ENCODE measurements at places on chromosomes 3 and 15. TPM values are rescaled to one million over a fixed set of nuclear protein-coding genes. Genes with fewer than 3 reads are reported as not detected.

RPP25 gene
- 7.2 TPM for total RNA-seq

SCG5 gene
- 1.2 TPM for total RNA-seq

ADGRG7 gene
- total RNA-seq, result 24.7 TPM

DNA sequence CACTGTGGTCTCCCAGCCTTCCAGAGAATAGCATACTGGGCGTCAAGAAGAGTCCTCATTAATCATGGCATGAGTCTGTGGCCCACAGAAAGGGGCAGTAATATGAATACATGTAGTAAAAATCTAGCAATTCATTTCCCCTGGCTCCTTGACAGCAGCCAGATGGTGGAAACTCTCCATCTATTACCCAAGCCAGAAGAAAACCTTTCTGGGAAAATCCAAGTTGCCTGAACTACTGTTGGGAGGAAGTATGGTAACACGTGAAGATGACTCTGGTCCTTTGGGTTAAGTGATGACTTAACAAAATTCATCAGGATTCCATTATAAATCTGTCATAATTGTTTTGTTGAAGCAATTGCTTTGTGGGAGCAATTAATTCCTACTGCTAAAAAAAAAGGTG is 530.5 kb downstream of the FHIT start:
- DNase-seq, result no peak

DNA sequence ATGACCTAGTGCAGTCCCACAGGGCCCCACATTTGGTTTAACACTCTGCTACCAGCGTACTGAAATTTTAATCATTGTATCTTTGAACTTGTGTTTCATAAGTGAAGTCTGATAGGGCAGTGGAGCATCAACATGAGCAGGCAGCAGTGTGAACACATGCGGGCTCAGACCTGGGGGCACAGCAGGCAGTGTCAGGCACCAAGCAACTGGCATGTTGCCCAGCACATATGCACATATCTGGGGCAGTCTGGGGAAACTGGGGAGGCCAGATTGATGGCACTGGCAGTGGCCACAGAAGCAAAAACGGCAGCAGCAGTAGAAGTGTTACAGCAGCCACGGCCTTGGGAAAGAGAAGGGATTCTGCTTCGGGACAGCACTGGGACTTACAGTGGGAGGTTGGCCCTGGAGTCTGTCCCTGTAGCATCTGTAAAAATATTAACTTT is 353.9 kb upstream of the KCNMB2 start:
- no peak for DNase-seq

DNA sequence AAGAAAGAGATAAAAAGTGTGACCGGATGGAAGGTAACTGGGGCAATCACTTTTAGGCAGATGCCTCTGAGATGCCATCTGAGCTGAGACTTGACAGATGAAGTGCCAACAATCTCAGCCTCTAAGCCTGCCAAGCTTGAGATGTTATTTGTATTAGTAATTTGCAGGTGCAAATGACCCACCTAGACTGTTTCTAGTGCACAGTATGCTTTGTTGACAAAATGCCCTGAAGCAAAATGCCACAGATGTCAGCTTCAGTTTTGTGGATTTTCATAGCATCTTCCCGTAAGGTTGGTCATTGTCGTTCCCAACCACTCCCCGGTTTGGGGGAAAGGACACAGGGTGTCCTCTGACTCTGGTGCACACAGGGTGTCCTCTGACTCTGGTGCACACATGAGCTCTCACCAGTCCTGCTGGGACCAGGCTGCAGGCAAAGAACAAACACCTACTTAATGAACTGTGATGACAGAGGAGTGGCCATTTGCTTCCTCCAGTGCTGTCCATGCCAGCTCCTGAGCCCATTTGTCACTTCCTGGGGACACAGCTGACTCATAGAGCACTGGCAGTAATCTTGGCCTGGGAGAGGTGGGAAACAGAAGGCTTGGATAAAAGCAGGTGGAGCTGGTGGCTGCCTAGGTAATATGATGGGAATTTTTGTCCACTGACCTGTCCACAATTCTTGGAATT is 16.7 kb upstream of the PPP1R2 start:
- DNase-seq, result no peak

DNA sequence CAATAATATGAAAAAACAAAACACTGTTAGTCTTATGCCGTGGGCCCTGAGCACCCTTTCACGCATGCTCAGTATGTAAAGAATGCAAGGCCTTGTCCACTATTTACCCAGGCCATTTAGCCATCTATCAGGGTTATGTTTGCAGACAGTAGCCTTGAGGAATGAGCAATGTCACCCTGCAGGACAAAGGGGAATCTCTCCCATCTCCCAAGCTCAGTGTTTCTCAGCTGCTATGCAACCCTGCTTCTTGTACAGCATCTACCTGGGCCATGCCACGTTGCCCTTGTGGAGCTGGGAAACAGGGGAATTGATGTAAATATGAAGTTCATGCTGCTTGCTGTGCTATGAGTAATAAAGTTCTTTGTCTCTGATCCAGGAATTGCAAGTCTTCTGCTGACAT is 51.5 kb upstream of the SLCO2A1 start:
- DNase-seq, result no peak

DNA sequence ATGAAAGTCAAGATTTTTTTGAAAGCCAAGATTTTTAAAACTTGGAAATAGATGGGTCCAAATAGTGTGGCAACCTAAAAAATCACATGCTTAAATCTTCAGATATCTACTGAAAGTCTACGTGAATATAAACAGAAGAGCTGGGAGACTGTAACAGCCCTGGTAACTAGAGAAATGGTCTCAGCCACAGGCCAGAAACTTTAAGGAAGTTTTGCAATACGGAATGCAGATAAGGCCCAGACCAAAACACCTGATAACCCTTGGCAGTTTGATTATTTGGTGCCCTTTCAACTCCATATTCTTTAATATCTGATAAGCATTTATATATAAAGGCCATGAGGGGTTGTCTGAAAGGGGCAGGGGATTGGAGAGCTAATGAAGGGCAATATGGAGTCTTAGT is 537.3 kb upstream of the TGFBR2 start:
- DNase-seq, result no peak

- DNase-seq, result no peak
Measured at GRCh38 chr3:113285226-113285625, 73.9 kb downstream of the BOC start.

DNA sequence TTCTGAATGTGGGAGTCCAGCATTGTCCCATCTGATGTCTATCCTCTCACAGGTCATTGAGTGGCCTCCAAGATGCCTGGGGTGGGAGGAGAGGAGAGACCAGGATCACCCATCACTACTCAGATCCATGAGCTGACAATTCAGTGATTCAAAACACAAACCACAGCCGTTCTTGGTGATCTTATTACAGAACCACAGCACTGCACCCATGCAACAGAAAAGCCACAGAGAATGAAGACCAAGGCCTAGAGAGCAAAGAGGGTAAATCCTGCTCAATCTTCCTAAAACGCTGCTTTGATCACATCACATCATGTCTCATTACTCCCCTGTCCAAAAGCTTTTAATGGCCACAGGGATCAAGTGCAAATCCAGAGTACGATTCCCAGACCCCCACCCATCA is 23.5 kb downstream of the ANP32A start:
- DNase-seq, result peak; percentile 68

DNA sequence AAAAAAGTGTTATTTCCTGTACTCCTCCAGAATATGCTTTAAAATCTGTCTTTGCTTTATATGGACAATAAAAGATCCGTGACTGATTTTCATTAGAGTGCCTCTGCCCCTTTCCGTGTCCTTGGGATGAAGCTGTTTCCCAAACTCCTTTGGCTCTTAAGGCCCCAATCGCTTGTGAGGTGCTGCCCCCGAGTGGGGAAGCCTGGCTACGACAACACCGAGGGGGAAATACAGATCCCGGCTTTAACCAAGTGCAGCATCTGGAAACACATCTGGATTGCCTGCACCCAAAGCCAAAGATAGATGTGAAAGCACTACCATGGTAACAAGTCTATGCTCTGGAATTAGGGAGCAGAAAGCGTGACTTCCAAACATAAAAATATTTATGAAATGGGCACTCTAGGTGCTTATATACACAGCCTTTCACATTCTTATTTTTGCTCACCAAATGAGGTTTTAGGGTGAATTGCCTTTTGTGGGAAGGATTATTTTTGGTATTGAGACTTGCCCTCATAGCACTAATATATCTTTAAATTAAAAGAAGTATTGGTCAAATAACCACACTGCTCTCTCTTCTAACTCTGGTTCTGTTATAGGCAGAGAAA is 40.6 kb upstream of the ADCY5 start:
- peak; percentile 66 for DNase-seq

DNA sequence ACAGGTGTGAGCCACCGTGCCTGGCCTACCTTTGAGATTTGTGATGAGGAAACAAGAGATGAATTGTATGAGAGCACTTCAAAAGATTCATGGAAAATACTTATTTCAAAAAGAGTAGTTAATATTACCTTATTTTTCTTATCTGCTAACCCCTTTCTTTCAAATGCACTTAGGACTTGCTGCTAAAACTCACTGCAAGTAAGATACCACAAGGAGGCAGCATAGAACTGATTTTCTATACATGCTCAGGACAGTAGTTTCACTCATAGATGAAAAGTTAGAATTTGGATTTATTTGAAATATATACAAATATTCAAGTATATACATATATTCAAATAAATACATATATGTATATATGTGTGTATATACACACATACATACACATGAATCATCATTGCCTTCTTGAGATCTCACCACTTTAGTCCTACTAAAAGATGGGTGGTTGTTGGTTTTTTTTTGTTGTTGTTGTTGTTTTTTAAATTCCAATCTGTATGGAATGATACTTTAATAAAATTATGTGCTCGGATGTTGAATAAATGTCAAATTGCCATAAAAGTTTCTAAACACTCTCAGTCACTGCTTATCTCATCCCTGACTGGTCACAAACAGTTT is 2.4 kb downstream of the CCNDBP1 start:
- DNase-seq, result no peak

GRCh38 chr3:158520433-158520832 is 50.6 kb upstream of the MLF1 start:
- no peak for DNase-seq

GRCh38 chr15:63677778-63678177 is 80.6 kb downstream of the FBXL22 start:
- DNase-seq, result no peak
